ENCODE measurements at places on chromosomes 11 and 22.
A peak's percentile ranks its signal among the peaks of the same experiment; 100 is the strongest.

- no peak for DNase-seq
Observed at GRCh38 chr11:112610494-112610893, 349.8 kb upstream of the PLET1 start.

DNA sequence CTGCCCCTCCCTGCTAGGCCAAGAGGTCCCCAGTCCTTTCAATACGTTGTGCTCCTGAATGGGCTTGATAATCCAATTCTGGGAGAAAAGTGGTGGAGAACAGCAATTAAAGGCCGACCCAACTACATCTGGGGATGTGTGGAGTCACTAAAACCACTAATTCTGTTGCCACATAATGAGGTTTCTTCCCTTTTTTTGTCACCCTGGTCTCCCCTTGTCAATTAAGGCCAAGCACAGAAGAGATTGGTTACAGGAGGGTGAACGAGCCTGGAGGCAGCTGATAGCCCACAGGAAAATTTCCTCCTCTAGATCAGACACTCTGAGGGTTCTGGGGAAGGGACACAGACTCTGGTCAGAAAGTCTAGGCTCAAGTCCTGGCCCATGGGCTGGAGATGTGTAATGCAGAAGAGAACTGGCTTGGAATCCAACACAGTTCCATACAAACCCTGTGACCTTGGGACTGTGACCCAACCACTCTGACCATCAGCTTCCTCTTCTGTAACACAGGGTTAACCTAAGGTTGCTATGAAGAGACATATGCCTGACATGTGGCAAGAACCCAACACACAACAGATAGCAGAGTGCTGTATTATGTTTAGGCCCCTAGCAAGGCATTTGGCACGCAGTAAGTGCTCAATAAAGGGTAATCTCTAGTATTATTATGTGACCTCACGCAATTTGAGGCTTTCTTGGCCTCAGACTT lies 146.4 kb downstream of the CHST1 start:
- no peak for DNase-seq

DNA sequence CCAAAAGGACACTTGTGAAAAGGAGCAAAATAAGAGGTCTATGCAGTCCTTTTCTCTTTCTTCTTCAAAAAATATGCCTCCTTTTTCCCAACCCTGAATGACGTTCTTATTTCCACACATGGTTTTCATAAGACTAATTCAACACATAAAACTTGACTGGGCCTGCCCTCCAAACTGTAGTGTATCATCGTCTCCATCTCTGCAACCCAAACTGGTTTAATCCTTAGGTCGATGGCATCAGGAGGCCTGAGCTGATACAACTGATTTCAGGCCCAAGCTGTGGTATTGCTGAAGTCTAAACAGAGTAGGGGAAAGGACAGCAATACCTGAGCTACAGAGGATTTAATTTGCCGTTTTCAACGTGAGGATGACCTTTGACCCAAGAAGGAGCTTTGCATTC lies 130.0 kb upstream of the MTNR1B start:
- no peak for DNase-seq

GRCh38 chr11:45769960-45770359 lies 35.0 kb upstream of the SLC35C1 start:
- no peak for DNase-seq

- no peak for DNase-seq
Observed at GRCh38 chr11:1493650-1494244, 7.2 kb upstream of the MOB2 start.

- no peak for DNase-seq
Observed at GRCh38 chr11:119880143-119880542, 151.1 kb upstream of the NECTIN1 start.

DNA sequence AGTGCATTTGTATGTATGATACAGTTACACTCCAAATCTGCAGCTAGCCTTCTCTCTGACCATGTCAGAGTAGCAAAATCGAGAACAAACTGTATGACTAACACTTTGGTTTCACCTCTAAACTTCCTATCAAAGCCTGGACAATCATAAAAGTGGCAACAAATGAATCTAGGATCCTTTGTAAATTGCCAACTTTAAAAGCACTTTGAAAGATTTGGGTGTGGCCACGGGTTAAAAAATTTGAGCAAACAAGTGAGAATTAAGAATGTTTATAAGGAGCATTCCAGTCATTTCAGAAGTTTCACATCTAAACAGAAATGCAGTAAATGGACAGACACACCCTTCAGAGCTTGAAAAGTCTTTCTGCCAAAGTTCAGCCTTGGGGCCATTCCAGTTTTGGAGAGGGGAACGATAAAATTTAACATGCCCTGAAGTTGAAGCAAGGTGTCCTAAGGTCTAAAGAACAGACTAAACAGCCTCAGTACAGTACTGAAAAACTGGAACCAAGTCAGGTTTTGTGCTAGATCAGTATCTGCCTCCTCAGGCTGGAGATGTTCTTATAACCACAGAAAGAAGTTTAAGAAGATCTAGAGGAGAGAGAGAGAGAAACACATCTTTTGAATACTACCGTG lies 181.9 kb upstream of the BDNF start:
- peak; percentile 4 for DNase-seq

DNA sequence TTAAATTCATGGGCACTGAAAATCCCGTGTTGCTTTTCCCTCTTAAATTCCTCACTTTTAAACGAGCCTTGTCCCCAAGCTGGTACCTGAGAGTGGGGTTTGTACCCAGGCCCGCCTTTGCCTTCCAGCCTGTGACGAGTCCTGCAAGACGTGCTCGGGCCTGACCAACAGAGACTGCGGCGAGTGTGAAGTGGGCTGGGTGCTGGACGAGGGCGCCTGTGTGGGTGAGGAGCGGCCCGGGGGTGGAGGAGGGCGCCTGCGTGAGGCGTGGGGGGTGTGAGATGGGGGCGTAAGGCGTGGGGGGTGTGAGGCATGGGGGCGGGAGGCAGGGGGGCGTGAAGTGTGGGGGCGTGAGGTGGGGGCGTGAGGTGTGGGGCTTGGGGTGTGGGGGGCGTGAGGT lies 4.0 kb downstream of the CRELD2 start:
- no peak for DNase-seq

DNA sequence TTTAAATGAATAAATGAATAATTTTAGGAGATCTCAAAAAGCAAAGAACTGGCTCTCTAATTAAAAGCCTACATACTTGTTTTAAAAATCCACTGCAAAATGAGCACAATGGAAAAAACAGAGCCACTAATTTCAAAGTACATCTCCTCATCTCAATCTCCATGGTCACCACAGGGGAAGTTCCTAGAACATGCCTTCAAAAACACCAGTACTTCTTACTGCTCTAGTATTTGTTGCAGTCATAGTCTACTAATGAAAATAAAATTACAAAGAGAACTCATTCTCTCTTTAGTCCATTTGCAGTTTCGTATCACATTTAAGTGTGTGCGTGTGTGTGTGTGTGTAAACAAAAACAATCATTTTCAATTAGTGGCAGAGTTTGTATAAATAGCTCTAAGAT lies 54.0 kb downstream of the PIK3C2A start:
- no peak for DNase-seq

DNA sequence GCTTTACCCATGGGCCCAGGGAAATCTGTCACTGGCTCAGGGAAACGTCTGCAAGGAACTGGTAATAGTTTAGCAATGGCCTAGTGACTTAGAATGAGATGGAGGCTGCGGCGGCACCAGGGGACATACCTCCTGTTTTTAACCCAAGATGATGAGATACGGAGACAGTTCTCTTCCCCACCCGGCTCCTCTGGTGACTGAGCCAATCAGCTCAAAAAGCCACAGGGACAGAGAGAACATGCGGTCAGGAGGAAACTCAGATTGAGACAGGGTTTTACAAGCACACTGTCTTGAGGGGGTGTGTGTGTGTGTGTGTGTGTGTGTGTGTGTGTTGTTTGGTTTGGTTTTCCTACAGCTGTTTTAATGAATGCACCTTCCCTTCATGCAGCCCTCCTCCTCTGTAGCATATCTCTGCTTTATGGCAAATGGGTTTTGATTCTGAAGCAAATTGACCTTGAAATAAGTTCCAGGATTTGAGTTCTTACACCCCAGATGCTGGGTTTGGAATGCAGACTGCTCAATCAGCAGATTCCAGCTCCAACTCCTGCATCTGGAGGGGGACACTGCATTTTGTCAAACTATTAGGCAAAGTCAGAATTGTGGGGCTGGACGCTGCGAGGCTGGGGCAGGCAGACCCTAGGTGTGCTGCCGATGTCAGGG lies 246.2 kb downstream of the NTM start:
- peak; percentile 9 for DNase-seq
